ENCODE measurements at places on chromosomes 16 and 17. TPM values are rescaled to one million over a fixed set of nuclear protein-coding genes. Genes with fewer than 3 reads are reported as not detected.

NCOR1 gene
- total RNA-seq = 78.9 TPM

CES4A gene
- total RNA-seq = 5.0 TPM

DNA sequence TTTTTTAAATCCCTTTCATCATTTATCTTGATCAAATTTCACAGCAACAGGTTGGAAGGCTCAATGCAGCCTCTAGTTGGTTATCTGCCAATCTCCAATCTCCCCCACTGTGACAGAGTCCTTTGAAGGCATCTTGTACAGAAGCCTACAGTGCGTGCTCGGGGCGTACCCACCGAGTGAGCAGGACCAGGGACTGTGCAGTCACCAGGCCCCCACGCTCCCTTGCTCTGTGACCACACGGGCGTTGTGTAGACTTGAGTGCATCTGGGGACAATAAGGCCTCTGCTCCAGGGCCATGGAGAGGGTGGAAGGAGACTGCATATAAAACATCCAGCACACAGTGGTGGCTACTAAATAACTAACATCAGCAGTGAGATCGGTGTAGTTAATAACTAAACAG, 63.4 kb downstream of the GTF3C1 start:
- peaks cover 44% of the 10 kb centered on the region for H3K36me3 ChIP-seq
- no peak overlapping the region for H3K27ac ChIP-seq
- DNase-seq = no peak
- H3K4me1 ChIP-seq = no peaks in the 10 kb centered on the region
- no peak overlapping the region for H3K4me3 ChIP-seq

TEKT1 gene
- not detected for total RNA-seq

DNA sequence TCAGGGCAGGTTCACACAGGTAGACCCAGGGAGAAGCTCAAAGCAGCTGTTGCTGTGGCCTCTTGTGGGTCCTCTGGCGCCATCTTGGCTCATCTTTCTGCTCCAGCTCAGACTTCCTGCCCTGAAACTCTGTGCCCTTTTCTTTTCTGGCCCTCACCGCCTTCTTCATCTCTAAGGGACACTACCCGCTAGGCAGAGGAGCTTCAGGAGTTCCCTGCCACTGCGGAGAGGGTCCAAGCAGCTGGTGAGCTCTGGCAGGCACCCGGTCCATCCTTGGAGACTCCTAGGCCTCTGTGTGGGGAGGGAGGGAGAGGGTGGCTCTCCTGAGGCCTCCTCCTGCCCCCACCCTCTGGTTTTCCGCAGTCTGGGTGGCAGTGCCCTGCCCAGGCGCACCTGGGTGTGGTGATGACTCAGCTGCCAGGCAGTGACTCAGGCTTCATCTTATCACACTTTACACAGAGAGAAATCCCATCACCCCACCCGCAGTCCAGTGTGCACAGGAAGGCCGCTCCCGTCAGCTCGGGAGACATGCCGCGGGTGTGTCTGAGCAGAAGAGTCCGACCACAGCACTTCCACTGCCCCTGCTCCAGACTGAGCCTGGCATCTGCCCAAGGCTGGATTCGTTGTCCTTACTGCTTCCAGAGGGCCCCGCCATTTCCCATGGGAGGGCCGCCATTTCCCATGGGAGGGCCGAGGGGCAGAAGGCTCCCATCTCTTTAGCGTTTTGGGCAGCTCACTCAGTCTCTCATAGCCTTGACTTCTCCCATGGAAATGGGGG, 7.3 kb downstream of the NT5C start:
- H3K4me3 ChIP-seq = no peak overlapping the region
- no peaks in the 10 kb centered on the region for H3K4me1 ChIP-seq
- no peaks in the 10 kb centered on the region for H3K27me3 ChIP-seq
- no peaks in the 10 kb centered on the region for H3K36me3 ChIP-seq
- H3K27ac ChIP-seq = no peak overlapping the region

GRCh38 chr17:61468263-61468907, 16.2 kb downstream of the TBX4 start:
- no peaks in the 10 kb centered on the region for H3K36me3 ChIP-seq
- DNase-seq = no peak
- H3K27me3 ChIP-seq = no peaks in the 10 kb centered on the region
- no peaks in the 10 kb centered on the region for H3K4me1 ChIP-seq
- H3K27ac ChIP-seq = no peak overlapping the region
- no peak overlapping the region for H3K4me3 ChIP-seq

CLEC18B gene
- 0.22 TPM for total RNA-seq

KRTAP17-1 gene
- total RNA-seq = not detected

DNA sequence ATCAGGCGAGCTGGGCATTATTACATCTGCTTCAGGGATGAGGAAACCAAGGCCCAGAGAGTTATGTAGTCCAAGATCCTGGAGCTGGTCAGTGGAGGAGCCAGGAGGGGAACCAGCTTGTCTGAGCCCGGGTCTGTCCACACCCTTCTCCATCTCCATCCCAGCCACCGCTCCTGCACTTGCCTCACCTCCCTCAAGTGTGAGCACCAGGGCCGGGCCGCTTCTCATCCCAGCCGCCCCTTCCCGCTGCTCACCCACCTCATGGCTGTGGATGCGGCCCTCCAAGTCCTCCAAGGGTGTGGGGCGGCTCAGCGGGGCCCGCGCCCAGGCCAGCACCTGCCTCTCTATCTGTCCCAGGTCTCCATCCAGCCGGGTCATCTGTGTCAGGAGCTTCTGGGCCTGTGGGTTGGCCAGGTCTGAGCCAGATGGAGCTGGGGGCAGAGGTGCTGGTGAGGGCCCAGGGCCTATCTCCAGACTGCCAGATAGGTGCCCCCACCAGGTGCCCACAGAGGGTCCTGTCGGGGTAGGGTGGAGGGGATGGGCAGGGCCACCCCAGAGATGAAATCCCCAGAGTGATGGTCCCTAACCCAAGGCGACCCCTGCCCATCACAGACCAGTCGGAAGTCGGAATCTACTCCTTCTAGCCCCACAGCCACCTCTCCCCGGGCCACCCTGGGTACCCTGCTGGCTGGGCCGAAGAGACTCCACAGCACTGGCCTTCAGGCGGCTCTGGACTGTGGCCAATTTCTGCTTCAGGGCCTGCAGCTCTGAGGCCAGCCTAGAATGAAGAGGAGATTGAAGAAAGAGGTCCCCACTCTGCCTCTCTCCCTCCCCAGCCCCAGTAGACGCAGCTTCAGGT, 9.4 kb downstream of the EVPL start:
- H3K36me3 ChIP-seq = no peaks in the 10 kb centered on the region
- H3K4me3 ChIP-seq = no peak overlapping the region
- H3K27ac ChIP-seq = no peak overlapping the region

- H3K27ac ChIP-seq = no peak overlapping the region
- no peaks in the 10 kb centered on the region for H3K27me3 ChIP-seq
- peaks cover 10% of the 10 kb centered on the region for H3K36me3 ChIP-seq
- no peak for DNase-seq
- no peaks in the 10 kb centered on the region for H3K4me1 ChIP-seq
- H3K4me3 ChIP-seq = no peak overlapping the region
Measured at GRCh38 chr17:80805032-80805751, 186.4 kb upstream of the CHMP6 start.

TBX2 gene
- total RNA-seq = 11.1 TPM

DNA sequence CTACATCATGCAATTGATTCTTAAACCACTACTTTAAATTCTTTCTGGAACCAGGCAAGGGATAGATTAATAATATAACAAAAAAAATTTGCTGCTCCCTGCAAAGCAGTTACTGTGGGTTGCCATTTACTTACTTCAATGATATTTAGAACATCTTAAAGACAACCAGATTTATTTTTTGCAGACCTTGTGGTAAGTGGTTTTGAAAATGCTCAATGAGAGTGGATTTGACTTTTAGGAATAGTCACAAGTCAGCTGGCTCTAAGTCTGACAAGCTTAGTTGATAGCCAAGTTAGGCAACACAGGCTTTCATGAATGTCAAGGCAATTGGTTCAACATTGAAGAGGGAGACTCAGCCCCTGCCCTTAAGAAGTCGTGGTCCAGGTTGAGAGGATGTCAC, 11.8 kb downstream of the MARCHF10 start:
- H3K36me3 ChIP-seq = no peaks in the 10 kb centered on the region
- no peak overlapping the region for H3K27ac ChIP-seq
- no peaks in the 10 kb centered on the region for H3K27me3 ChIP-seq
- H3K4me1 ChIP-seq = peaks cover 12% of the 10 kb centered on the region

- H3K36me3 ChIP-seq = peaks cover 23% of the 10 kb centered on the region
- H3K4me1 ChIP-seq = no peaks in the 10 kb centered on the region
- H3K27me3 ChIP-seq = no peaks in the 10 kb centered on the region
- no peak overlapping the region for H3K27ac ChIP-seq
- no peak for DNase-seq
Measured at GRCh38 chr17:56887105-56887504, 26.7 kb downstream of the TRIM25 start.

DNA sequence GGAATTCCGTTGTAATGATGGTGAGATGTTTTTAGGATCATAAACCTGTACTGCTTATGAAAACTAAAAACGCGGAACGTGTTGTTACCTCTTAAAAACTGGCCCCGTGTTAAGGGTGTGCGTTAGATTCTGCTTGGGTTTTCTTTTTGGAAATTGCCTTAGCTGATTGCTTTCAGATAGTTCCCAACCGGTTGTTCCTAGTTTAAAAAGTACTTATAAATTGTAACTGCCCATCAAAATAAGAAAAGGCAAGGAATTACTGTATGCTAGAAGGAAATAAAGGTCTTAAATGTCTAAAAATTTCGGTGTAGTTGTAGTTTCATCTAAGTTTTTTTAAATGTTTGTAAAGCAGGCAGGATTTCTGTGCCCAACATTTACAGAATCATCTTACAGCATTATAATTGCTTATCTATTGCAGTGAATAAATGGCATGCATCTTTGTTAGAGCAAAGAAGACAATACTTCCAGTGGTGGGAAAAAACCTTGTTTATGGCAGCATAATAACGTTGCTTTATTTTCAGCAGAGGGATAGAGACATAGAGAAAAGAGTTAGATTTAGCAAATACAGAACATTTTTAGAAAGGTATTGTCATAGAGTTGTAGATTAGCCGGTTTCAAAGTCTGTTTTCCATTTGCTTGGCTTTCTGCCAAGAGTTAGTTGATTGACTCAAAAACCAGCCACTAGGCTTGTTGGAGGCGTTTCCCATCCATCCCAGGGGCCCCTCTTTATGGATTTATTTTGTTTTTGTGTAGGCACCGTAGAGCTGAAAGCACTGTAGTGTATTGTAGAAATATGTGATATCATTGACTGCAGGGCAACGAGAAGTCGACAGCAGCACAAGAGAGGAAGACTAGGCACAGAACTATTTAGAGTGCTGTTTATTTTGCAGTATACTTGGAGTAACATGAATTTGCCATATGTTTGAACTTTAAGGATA, 1.7 kb downstream of the PPM1D start:
- peak overlapping the region; percentile 96 for H3K4me3 ChIP-seq
- H3K4me1 ChIP-seq = peaks cover 39% of the 10 kb centered on the region
- peak overlapping the region; percentile 69 for H3K27ac ChIP-seq
- H3K27me3 ChIP-seq = no peaks in the 10 kb centered on the region
- DNase-seq = peak; percentile 87
- no peaks in the 10 kb centered on the region for H3K36me3 ChIP-seq

GRCh38 chr17:75031972-75032719, 14.6 kb downstream of the ATP5PD start:
- no peaks in the 10 kb centered on the region for H3K27me3 ChIP-seq
- peak overlapping the region; percentile 83 for H3K27ac ChIP-seq
- no peaks in the 10 kb centered on the region for H3K36me3 ChIP-seq
- H3K4me3 ChIP-seq = peak overlapping the region; percentile 92
- peaks cover 20% of the 10 kb centered on the region for H3K4me1 ChIP-seq
- peak; percentile 95 for DNase-seq

GRCh38 chr17:13619462-13619861, 17.7 kb upstream of the HS3ST3A1 start:
- H3K27me3 ChIP-seq = no peaks in the 10 kb centered on the region
- no peaks in the 10 kb centered on the region for H3K36me3 ChIP-seq
- H3K27ac ChIP-seq = no peak overlapping the region
- no peaks in the 10 kb centered on the region for H3K4me1 ChIP-seq

C16orf96 gene
- total RNA-seq = not detected

CTF1 gene
- 4.8 TPM for total RNA-seq

- H3K27ac ChIP-seq = no peak overlapping the region
- peak overlapping the region; percentile 55 for H3K4me3 ChIP-seq
- H3K4me1 ChIP-seq = no peaks in the 10 kb centered on the region
- DNase-seq = peak; percentile 68
Measured at GRCh38 chr17:28227316-28228108, 91.5 kb upstream of the TMEM97 start.

ADCY7 gene
- 87.4 TPM for total RNA-seq

DNA sequence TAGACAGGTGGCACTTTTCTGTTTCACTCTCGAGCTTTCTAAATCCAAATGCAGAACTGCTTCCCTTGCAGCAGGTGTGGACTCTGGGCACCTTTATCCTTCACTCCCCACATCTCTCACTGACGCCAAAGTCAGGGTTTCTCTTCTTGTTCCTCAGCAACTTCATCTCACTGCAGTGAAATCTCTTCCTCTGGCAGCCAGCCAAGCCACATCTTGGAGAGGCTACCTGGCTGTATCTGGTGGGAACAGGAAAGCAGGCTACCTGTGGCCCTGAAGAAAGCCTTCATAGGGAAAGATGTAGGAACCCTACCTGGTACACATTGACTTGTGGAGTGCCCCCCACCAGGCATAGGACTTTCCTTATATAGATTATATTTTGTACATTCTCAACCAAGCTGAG, 159.1 kb downstream of the UTP18 start:
- no peak overlapping the region for H3K4me3 ChIP-seq
- no peaks in the 10 kb centered on the region for H3K36me3 ChIP-seq
- H3K27me3 ChIP-seq = no peaks in the 10 kb centered on the region

METTL9 gene
- 326 TPM for total RNA-seq

DRG2 gene
- total RNA-seq = 51.0 TPM

DNA sequence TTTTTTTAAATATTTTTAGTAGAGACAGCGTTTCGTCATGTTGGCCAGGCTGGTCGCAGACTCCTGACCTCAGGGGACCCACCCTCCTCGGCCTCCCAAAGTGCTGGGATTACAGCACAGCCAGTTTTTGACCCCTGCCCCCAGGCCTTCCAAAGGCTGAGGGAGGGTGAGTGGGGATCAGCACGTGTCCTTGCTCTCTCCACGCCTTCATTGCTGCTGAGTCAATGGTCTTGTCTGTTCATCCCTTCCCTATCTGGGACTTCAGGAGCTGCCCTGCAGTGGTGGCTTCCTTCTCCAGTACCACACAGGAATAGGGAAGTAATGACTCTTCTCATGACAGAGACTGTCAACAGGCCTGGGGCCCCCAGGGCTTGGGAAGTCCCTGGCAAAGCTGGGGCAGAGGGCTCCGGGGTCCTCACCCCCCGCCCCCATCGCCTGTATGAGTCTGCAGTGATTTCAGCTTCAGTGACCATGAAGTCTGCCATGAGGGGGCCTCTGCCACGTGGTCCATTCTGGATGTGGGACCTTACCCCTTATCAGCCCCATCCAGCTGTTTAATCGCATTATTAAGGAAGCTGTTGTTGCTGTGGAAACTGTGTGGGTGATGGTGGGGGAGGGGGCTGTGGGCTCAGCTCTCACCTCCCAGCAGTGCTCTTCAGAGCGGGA, 6.1 kb downstream of the ABCC3 start:
- H3K27me3 ChIP-seq = no peaks in the 10 kb centered on the region
- H3K4me3 ChIP-seq = no peak overlapping the region
- DNase-seq = peak; percentile 53
- H3K4me1 ChIP-seq = peaks cover 37% of the 10 kb centered on the region
- no peak overlapping the region for H3K27ac ChIP-seq

LRRC37A gene
- total RNA-seq = 2.3 TPM

Data from GM23248 (cell line).